Mesenchymal stem cell (in vitro differentiated cells and primary cell): ENCODE measurements at places on chromosomes 3 and 15.

- DNase-seq, result peak; percentile 42
These were observed 124.2 kb upstream of the ADPGK start for GRCh38 chr15:72907733-72908132.

- peak; percentile 27 for DNase-seq
These were observed 21.3 kb downstream of the PLOD2 start for GRCh38 chr3:146139586-146140110.

DNA sequence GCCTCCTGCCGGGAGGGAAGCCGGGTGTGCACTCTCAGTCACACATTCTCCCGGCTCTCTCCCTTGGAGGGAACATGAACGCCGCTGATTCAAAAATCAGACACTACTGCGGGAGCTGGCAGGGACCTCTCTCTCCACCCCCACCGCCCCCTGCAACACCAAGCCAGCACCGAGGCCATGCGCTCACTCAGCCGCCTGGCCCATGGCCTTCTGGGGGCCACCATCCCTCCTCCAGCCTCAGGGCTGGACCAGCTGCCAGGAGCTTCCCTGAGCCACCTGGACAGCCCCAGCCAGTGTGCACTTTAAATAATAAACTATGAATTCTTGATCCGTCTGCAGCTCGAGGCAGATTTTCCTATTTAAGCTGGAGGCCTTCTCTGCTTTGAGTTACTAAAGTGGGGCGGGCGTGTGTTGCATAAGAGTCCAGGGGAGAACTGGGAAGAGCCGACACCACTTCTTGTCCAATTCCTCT is 30.6 kb downstream of the ADAMTS17 start:
- DNase-seq, result no peak

- peak; percentile 4 for DNase-seq
These were observed 451.7 kb upstream of the SGO1 start for GRCh38 chr3:20637729-20638128.

GRCh38 chr15:70100474-70101341 is 3.0 kb upstream of the TLE3 start:
- DNase-seq, result peak; percentile 81

DNA sequence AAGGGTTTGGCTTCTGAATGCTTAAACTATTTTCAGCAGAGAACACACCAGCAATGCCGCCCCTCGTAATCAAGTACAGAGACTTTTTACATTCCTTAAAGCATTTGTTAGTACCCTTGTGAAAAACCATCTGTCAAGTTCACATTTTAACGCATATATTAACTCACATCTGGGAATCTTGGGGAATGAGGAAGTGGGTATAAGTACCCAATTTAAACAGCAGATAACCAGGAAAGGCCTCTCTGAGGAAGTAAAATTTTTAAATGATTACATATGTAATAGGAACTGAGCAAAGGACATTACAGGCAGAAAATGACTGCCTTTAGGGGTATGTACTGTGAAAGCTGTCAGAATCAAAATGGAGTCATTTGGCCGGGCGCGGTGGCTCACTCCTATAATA is 12.8 kb upstream of the CFAP44 start:
- no peak for DNase-seq

- no peak for DNase-seq
These were observed 25.5 kb downstream of the ST3GAL6 start for GRCh38 chr3:98788651-98789050.

DNA sequence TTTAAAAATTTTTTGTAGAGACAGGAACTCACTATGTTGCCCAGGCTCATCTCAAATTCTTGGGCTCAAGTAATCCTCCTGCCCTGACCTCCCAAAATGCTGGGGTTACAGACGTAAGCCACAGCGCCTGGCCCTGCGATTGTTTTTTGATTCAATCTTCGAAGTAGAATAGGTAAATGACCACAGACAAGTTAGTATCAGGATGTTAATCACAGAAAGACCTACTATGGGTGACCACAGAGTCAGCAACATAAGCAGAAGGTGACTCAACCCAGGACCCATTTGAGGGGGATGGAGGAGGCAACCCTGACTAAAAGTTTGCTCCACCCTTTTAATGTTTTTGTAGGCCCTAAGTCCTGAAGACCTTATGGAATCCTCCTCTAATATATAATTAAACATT is 10.0 kb upstream of the USP3 start:
- DNase-seq, result no peak

- no peak for DNase-seq
These were observed 200.8 kb upstream of the C2CD4B start for GRCh38 chr15:62365795-62366442.

- DNase-seq, result peak; percentile 87
These were observed 644 bp downstream of the ZNF609 start for GRCh38 chr15:64460724-64461720.

DNA sequence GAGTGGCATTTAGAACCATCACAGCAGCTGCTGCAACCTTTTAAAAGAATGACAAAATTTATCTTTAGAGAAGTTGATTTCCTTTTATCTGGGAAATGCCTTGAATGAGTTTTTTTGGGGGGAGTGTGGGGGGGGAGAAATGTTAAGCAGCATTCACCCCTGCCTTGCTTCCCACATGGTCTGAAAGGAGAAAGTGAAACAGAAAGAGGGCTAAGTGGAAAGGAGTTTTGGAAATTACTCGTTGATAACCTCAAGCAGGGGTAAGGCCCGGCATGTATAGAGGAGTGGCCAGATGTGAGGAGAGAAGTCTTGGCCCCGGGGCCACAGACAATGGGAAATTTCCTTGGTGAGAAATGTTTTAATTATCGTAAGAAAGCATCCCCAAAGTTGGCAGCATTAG is 23.5 kb downstream of the B3GALNT1 start:
- DNase-seq, result peak; percentile 22

- no peak for DNase-seq
These were observed 40.0 kb downstream of the ADAMTS9 start for GRCh38 chr3:64647825-64648224.

DNA sequence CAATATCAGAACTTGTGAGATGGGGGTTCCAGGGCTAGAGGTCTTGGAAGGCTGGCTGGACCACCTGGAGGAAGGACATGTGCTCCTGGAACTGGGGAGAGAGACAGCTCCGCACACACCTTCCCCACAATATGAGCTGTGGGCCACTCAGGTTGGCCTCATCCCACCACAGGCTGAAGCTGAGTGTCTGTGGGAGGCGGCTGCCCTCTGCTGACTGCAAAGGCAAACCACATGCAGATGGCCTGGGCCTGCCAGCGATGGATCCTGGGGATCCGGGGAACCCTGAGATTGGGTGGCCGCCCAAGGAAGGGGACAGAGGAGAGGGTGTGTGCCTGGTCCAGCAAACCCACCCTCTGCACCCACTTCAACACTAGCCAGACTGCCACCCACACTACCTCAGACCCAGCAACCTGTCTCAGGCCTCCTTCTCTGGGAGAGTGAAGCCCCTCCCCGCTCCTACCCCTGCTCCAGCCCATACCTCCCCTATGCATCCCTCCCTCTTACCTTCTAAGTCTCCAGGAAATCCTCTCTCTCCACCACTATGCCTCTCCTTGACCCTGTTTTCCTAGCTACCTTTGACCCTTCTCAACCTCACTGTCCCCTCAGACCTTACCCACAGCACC is 44.8 kb downstream of the CYP11A1 start:
- DNase-seq, result peak; percentile 65

GRCh38 chr3:134369861-134370596 is 4.2 kb downstream of the AMOTL2 start:
- no peak for DNase-seq

GRCh38 chr15:63050731-63051155 is 8.2 kb downstream of the TPM1 start:
- DNase-seq, result peak; percentile 63

DNA sequence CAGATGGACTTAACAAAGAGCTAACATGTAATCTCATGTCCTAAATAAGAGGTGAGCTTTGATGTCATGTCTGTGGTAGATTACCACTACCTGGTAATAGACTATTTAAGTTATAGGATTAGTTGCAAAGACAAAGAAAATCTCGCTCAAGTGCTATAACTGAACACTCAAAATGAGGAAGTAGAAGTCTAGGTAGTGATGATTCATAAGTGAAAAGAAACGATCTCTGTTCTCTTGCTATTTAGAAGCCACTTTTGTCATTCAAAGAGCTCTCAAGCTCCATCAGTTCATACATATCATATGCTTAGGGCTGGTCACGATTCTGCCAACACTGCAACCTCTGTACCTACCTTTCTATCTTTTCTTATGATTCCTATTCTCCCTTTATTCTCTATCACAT is 110.9 kb downstream of the EDEM1 start:
- no peak for DNase-seq

GRCh38 chr3:166390303-166390702 is 553.1 kb upstream of the BCHE start:
- no peak for DNase-seq

DNA sequence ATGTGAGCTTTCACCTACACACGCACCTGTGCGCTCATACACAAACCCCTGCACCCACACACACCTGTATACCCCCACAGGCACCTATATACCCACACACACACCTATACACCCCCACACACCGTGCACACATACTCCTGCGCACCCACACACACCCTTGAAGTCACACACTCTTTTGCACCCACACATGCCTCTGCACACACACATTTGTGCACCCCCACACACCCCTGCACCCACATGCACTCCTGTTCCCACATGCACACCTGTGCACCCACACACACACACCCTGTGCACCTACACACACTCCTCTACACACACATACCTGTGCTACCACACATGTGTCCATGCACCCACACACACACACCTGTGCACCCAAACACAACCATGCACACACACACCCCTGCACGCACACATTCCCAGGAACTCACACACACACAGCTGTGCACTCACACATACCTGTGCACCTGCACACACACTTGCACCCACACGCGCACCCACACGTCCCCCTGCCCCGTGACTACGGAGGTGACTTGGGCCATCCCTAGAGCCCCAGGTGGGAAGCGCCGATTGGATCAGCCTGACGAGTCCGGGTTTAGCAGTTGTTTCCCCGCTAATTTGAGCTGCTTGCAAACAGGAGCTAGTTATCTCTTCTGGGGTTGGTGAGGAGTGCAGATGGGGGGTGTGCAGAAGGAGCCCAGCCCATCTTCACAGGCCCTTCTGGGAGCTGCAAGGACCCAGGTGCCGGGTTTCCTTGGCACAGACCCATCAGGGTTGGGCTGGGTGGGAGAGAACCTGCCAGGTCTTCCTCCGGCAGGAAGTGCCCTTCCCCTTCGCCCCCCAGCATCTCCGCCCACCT is 97.8 kb downstream of the CHSY1 start:
- no peak for DNase-seq

DNA sequence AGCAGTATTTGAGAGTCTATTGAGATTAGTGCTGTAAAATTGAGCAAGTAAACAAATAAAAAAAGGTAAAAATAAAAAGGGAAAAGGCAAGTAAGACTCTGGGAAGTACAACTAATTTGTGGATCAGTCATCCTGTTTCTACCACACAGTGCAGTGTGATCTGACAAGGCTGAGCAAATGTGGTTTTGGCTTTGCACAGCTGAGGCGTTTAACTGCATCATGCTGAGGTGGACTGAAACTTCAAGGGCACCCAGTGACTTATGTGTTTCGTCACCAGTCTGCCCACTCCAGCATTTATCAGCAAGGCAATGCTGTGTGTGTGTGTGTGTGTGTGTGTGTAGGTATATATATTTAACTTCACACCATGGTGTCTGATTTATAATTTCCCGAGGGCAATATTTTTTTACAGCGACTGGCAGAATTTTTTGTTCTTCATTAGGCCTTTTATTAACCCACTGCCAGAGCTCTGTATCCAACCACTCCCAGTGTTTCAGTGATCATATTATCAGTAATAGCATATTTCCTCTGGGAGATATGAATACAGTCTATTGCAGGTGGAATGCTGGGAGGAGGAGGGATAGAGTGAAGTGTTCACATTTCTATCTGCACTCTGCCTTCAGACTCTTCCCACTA is 131.5 kb upstream of the SATB1 start:
- DNase-seq, result no peak

GRCh38 chr15:85673326-85673725 is 121.4 kb downstream of the KLHL25 start:
- peak; percentile 41 for DNase-seq

DNA sequence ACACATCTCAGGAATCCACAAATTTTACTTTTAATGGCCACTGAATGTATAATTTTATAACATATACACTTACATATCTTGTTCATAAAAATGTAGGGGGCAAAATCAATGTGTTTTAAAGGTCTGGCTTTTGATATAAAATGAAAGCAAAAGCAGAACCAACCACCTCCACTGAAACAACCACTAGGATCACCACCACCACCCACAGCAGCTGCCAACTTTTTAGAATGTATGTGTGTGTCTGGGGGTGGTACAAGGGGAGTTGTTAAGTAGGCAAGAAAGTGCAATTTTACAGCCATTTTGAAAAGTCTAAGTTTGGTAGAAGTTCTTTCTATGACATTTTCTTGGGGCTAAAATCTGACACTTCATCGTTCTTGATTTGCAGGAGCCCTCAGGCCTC is 44.0 kb downstream of the OTOL1 start:
- DNase-seq, result no peak

- peak; percentile 80 for DNase-seq
These were observed 109.7 kb upstream of the HACD2 start for GRCh38 chr3:123694366-123695087.

GRCh38 chr15:59791755-59792154 is 102.6 kb upstream of the BNIP2 start:
- DNase-seq, result no peak

- no peak for DNase-seq
These were observed 610.9 kb upstream of the ALCAM start for GRCh38 chr3:104755791-104756190.

- DNase-seq, result no peak
These were observed 2.4 kb upstream of the FRMD4B start for GRCh38 chr3:69388241-69388640.

DNA sequence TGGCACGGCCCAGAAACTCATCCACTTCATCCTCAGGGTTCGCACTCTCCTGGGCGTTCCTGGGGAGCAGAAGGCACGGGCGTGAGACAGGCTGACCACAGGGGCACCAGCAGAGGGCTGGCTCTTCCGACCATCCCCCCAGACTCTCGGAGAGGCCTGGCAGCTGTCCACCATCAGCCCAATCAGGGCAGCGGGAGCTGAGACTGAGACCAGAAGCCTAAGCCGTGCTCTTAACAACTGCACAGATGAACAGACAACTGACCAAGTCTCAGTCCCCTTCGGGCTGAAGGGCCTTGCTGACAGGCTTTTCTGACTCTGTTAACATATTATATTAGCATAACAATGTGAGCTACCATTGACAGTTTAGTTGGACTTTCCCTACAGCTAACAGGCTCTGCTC is 118.0 kb downstream of the SEC22A start:
- no peak for DNase-seq

GRCh38 chr3:78798266-78798832 is 969.4 kb downstream of the ROBO1 start:
- no peak for DNase-seq

DNA sequence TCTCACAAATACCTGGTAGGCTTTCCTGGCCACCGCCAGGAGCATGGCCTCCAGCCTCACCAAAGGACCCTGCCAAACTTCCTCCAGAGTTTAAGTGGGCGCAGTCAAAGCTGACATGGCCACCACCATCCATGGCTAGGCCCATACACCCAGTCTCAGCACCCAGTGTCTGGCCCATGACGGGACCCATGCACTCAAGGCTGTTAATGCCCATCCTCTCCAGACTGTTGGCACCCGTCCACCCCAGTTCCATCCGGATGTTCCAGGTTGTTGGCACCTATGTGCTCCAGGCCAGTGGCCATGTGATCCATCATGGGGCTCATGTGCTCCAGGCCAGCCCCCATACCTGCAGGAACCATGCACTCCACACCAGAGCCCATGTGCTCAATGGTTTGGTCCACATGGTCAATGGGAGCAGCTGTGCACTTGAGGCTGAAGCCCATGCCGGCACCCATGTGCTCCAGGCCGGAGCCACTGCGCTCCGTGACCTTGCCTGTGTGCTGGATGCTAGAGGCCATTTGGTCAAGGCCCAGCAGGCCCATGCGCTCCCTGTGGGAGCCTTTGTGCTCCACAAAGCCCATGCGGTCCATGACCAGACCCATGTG is 20.4 kb downstream of the CTDSPL2 start:
- DNase-seq, result no peak
